ENCODE measurements at places on chromosomes 3 and 15. TPM values are rescaled to one million over a fixed set of nuclear protein-coding genes. Genes with fewer than 3 reads are reported as not detected.

BUB1B gene
- polyA plus RNA-seq: 1.1 TPM

CDV3 gene
- 47.7 TPM for polyA plus RNA-seq

ROBO2 gene
- not detected for polyA plus RNA-seq

CCDC13 gene
- polyA plus RNA-seq: 0.43 TPM

ZCWPW2 gene
- polyA plus RNA-seq: 0.57 TPM

NR2F2 gene
- not detected for polyA plus RNA-seq

ESYT3 gene
- not detected for polyA plus RNA-seq

HTR3E gene
- not detected for polyA plus RNA-seq

HDC gene
- polyA plus RNA-seq: not detected

ADAMTS9 gene
- not detected for polyA plus RNA-seq

SH3GL3 gene
- not detected for polyA plus RNA-seq

APEH gene
- polyA plus RNA-seq: 83.8 TPM

FRMD4B gene
- 0.08 TPM for polyA plus RNA-seq

RBPMS2 gene
- not detected for polyA plus RNA-seq

EPHB1 gene
- polyA plus RNA-seq: not detected

JMJD7 gene
- polyA plus RNA-seq: 11.3 TPM

ST6GAL1 gene
- polyA plus RNA-seq: 262 TPM

KIF15 gene
- polyA plus RNA-seq: 0.34 TPM

C3orf62 gene
- polyA plus RNA-seq: 1.0 TPM

PRR20G gene
- not detected for polyA plus RNA-seq

MYL3 gene
- polyA plus RNA-seq: not detected

GOLGA8M gene
- polyA plus RNA-seq: not detected

CADPS gene
- polyA plus RNA-seq: not detected

TMEM87A gene
- 47.7 TPM for polyA plus RNA-seq

HYAL1 gene
- 0.15 TPM for polyA plus RNA-seq

ADPRH gene
- 10.4 TPM for polyA plus RNA-seq

GOLGA6L26 gene
- not detected for polyA plus RNA-seq

DISP2 gene
- not detected for polyA plus RNA-seq

AGTR1 gene
- not detected for polyA plus RNA-seq

MYO1E gene
- polyA plus RNA-seq: 32.4 TPM

CEMIP gene
- polyA plus RNA-seq: 0.12 TPM

SEC62 gene
- polyA plus RNA-seq: 343 TPM

FSIP1 gene
- 0.25 TPM for polyA plus RNA-seq

GRIP2 gene
- polyA plus RNA-seq: not detected

KBTBD13 gene
- not detected for polyA plus RNA-seq

PODXL2 gene
- polyA plus RNA-seq: 2.8 TPM

LMAN1L gene
- polyA plus RNA-seq: not detected

MCF2L2 gene
- not detected for polyA plus RNA-seq

CDCP1 gene
- polyA plus RNA-seq: not detected

TRH gene
- not detected for polyA plus RNA-seq

GATM gene
- 1.9 TPM for polyA plus RNA-seq

GOLGA6L1 gene
- not detected for polyA plus RNA-seq

GP9 gene
- polyA plus RNA-seq: 2.0 TPM

C3orf20 gene
- polyA plus RNA-seq: not detected

GOLGA8R gene
- polyA plus RNA-seq: 0.37 TPM

ADAMTSL3 gene
- polyA plus RNA-seq: not detected

C3orf49 gene
- polyA plus RNA-seq: not detected
